ENCODE measurements at places on chromosomes 1 and 21. TPM values are rescaled to one million over a fixed set of nuclear protein-coding genes. Genes with fewer than 3 reads are reported as not detected.

Gene COL9A2
- 20.2 TPM for total RNA-seq

Gene RIMS3
- 3.2 TPM for total RNA-seq

Gene NEGR1
- total RNA-seq, result 4.0 TPM

Gene OR14K1
- not detected for total RNA-seq

Gene IGSF21
- not detected for total RNA-seq

Gene HORMAD1
- total RNA-seq, result not detected

Gene ACTL8
- 0.17 TPM for total RNA-seq

Gene NSUN4
- 24.0 TPM for total RNA-seq

Gene CD52
- total RNA-seq, result 1.2 TPM

Gene RGS13
- total RNA-seq, result not detected

Gene SELENOF
- 186 TPM for total RNA-seq

Gene PIGM
- 5.3 TPM for total RNA-seq

Gene PIAS3
- 17.7 TPM for total RNA-seq

Gene PGBD5
- total RNA-seq, result 54.0 TPM

Gene PRELP
- not detected for total RNA-seq

Gene ATP1A4
- not detected for total RNA-seq

Gene NTMT2
- total RNA-seq, result not detected

Gene PLPPR4
- total RNA-seq, result under 0.01 TPM

Measured in kidney epithelial cell (primary cell).